Skeletal muscle cell (primary cell): ENCODE measurements at places on chromosomes 13 and 19.

DNA sequence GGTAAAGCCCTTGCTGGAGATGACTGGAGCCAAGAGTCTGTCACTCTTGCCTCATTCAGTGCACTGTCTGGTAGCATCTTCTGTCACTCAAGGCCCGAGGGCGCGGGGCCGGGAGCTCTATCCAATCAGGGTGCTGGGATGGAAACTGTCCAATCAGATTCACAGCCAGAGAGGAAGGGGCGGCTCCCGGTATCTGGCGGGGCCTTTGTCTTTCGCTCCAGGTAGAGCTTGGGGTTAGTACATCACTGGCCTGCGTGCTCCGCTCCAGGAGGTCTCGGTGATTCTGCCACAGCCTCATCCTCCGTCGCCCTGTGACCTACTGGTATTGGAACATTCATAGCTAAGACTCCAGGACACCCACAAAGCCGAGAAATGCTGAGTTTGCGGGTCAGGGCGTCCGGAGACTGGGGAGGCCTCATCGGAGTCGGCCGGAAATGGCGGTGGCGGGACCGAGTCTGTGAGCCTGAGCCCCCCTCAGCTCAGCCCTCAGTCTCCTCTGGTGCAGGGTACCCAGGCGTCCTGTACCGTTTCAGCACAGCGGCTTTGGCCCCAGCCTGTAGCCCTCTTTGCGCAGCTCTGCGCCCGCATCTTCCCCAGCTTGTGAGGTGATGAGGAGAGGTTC is 20.6 kb upstream of the ZNF430 start:
- DNase-seq = peak; percentile 58

DNA sequence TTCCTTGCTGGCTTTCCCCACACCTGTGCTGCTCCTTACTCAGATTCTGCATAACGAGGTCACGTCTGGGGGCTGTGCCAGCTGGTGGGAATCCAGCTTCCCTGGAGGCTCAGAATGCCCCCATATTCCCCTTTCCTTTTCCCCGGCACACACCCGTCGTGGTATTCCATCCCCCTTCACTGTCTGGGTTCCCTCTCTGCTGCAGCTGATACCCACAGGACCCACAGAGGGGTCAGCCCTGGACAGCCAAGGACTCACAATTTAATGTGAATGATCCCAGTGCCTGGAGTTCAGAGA is 4.2 kb upstream of the MYH14 start:
- DNase-seq = no peak

- no peak for DNase-seq
Observed at GRCh38 chr13:73808318-73808717, 325.9 kb downstream of the KLF12 start.

DNA sequence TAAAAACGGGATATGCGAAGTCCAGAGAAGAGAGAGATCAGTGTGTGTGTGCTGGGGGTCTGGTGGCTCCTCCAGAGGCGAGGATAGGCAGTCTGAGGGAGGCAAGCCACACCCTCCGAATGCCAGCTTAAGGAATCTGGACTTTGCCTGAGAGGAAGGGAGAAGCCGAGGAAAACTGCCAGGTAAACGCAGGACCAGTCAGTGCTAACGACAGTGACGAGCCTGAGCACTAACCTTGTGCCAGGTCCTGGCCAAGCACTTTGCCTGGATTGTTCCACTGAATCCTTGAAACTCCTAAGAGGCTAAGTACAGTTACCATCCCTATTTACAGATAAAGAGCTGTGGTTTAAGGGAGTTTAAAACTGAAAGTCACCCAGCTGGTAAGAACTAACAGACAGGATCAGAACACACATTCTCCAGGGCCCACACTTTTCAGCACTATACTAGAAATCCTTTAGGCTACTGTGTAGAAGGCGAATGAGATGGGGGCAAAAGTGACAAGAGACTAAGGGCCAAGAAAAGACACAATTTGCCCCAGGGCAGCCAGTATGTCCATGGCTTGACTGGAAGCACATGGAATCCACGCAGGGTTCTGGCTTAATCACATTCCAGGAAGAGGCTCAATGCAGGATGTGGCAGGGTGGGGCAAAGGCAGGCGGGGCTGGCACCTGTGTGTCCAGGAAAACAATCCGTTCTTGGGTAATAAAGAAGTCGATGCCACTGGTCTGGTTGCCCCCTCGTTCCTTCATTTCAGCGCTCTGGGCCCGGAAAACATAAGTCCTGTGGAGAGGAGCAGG is 15.1 kb downstream of the SMG9 start:
- DNase-seq = no peak

GRCh38 chr19:55652311-55653128 is 2.3 kb upstream of the U2AF2 start:
- no peak for DNase-seq

- no peak for DNase-seq
Observed at GRCh38 chr19:42601811-42602443, 7.2 kb upstream of the CEACAM8 start.

- DNase-seq = no peak
Observed at GRCh38 chr13:82867284-82867683, 1015.0 kb downstream of the SLITRK1 start.
